ENCODE measurements at places on chromosomes 16 and 17. TPM values are rescaled to one million over a fixed set of nuclear protein-coding genes. Genes with fewer than 3 reads are reported as not detected.

ZNF200 gene
- total RNA-seq = 14.1 TPM

ARL5C gene
- total RNA-seq = not detected

NPIPA3 gene
- not detected for total RNA-seq

SALL1 gene
- total RNA-seq = 85.7 TPM

AHSP gene
- not detected for total RNA-seq

EEF2K gene
- total RNA-seq = 21.2 TPM

SHBG gene
- 2.5 TPM for total RNA-seq

TBC1D3C gene
- total RNA-seq = not detected

STARD3 gene
- 60.6 TPM for total RNA-seq

ENO3 gene
- 10.6 TPM for total RNA-seq

SOX8 gene
- 19.8 TPM for total RNA-seq

C16orf92 gene
- total RNA-seq = not detected

JPT1 gene
- 319 TPM for total RNA-seq

KRTAP3-1 gene
- total RNA-seq = not detected

AIPL1 gene
- not detected for total RNA-seq

TMC7 gene
- total RNA-seq = 3.9 TPM

LRRC59 gene
- total RNA-seq = 92.3 TPM

KRTAP2-2 gene
- total RNA-seq = not detected

All from neural crest cell (in vitro differentiated cells).